ENCODE measurements at places on chromosomes 5 and 9. TPM values are rescaled to one million over a fixed set of nuclear protein-coding genes. Genes with fewer than 3 reads are reported as not detected.
A peak's percentile ranks its signal among the peaks of the same experiment; 100 is the strongest.

Gene TNFAIP8
- 37.6 TPM for total RNA-seq

Gene PCA3
- not detected for total RNA-seq

Gene PCDHA9
- total RNA-seq: 2.5 TPM

Gene THOC3
- total RNA-seq: 74.5 TPM

Gene WDR31
- 1.4 TPM for total RNA-seq

DNA sequence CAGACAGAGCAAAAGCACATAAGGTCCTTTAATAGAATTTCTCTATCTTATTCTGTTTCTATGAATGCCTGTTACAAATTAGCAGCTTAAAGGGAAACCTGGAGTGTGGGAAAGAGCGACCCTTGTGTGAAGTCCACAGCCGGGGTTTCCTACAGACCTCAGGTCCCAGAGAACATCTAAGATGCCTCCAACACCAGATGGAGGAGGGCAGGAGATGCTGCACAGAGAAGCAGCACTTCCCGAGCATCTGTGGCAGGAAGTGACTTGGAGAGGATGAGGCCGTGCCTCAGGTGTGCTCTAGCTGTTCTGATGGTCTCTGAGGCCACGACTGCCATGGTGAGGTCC lies 26.8 kb downstream of the IRF1 start:
- peaks cover 36% of the 10 kb centered on the region for H3K4me1 ChIP-seq
- DNase-seq: no peak
- H3K27ac ChIP-seq: no peak overlapping the region

- no peaks in the 10 kb centered on the region for H3K27me3 ChIP-seq
- H3K27ac ChIP-seq: no peak overlapping the region
- H3K36me3 ChIP-seq: no peaks in the 10 kb centered on the region
- H3K4me3 ChIP-seq: no peak overlapping the region
These were observed 234.1 kb downstream of the AP3B1 start for GRCh38 chr5:78060421-78060820.

- H3K4me1 ChIP-seq: peaks cover 33% of the 10 kb centered on the region
- H3K27me3 ChIP-seq: no peaks in the 10 kb centered on the region
- DNase-seq: no peak
- H3K4me3 ChIP-seq: no peak overlapping the region
- H3K27ac ChIP-seq: peak overlapping the region; percentile 86
These were observed 6.9 kb downstream of the LPCAT1 start for GRCh38 chr5:1516615-1517601.

DNA sequence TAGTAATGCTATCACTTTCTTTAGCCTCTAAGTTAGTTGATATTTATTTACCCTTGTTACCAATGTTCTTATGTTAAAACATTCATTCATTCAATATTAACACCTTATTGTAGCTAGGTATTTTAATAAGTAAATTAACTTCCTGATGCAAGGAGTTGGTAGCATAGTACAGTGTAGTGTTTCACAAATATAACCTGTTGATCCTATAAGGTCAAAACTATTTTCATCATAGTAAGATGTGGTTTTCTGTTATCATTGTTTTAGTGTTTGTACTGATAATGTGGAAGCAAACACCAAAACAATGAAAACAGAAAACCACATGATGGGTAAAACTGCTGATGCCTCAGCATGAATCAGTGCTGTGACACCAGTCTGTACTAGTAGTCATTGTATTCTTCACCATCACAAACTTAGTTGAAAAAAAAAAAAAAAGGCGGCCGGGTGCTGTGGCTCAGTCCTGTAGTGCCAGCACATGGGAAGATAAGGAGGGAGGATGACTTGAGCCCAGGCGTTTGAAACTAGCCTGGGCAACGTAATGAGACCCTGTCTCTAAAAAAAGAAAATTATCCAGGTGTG lies 36.5 kb downstream of the ZCCHC7 start:
- H3K4me3 ChIP-seq: no peak overlapping the region
- H3K27ac ChIP-seq: no peak overlapping the region
- no peak for DNase-seq
- no peaks in the 10 kb centered on the region for H3K36me3 ChIP-seq

- no peaks in the 10 kb centered on the region for H3K27me3 ChIP-seq
- peaks cover 13% of the 10 kb centered on the region for H3K4me1 ChIP-seq
- H3K4me3 ChIP-seq: no peak overlapping the region
- H3K36me3 ChIP-seq: no peaks in the 10 kb centered on the region
- peak overlapping the region; percentile 32 for H3K27ac ChIP-seq
These were observed 344.9 kb upstream of the PIK3R1 start for GRCh38 chr5:67870662-67871061.

GRCh38 chr9:90460220-90460619 lies 182.4 kb downstream of the DIRAS2 start:
- H3K36me3 ChIP-seq: no peaks in the 10 kb centered on the region
- H3K4me3 ChIP-seq: no peak overlapping the region
- peak overlapping the region; percentile 38 for H3K27ac ChIP-seq
- peak; percentile 19 for DNase-seq

GRCh38 chr9:106487266-106487665 lies 375.7 kb upstream of the ZNF462 start:
- no peaks in the 10 kb centered on the region for H3K27me3 ChIP-seq
- DNase-seq: no peak
- H3K4me1 ChIP-seq: no peaks in the 10 kb centered on the region
- no peak overlapping the region for H3K4me3 ChIP-seq
- no peaks in the 10 kb centered on the region for H3K36me3 ChIP-seq

DNA sequence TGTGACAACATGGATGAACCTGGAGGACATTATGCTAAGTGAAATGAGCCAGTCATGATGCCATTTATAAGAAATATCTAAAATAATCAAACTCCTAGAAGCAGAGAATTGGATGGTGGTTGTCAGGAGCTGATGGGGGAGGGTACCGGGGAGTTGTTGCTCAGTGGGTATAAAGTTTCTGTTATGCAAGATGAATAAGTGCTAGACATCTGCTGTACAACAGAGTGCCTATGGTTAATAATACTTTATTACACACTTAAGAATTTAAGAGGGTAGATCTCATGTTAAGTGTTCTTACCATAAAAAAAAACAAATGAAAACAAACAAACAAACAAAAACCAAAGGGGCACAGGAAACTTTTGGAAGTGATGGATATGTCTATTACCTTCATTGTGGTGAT lies 13.0 kb upstream of the CCDC69 start:
- no peaks in the 10 kb centered on the region for H3K36me3 ChIP-seq
- no peak for DNase-seq
- H3K27ac ChIP-seq: no peak overlapping the region
- H3K4me1 ChIP-seq: peaks cover 8% of the 10 kb centered on the region
- H3K4me3 ChIP-seq: no peak overlapping the region

GRCh38 chr9:133304158-133304470 lies 29.1 kb upstream of the ABO start:
- no peaks in the 10 kb centered on the region for H3K27me3 ChIP-seq
- H3K4me3 ChIP-seq: no peak overlapping the region
- no peaks in the 10 kb centered on the region for H3K4me1 ChIP-seq
- H3K27ac ChIP-seq: no peak overlapping the region
- no peak for DNase-seq

DNA sequence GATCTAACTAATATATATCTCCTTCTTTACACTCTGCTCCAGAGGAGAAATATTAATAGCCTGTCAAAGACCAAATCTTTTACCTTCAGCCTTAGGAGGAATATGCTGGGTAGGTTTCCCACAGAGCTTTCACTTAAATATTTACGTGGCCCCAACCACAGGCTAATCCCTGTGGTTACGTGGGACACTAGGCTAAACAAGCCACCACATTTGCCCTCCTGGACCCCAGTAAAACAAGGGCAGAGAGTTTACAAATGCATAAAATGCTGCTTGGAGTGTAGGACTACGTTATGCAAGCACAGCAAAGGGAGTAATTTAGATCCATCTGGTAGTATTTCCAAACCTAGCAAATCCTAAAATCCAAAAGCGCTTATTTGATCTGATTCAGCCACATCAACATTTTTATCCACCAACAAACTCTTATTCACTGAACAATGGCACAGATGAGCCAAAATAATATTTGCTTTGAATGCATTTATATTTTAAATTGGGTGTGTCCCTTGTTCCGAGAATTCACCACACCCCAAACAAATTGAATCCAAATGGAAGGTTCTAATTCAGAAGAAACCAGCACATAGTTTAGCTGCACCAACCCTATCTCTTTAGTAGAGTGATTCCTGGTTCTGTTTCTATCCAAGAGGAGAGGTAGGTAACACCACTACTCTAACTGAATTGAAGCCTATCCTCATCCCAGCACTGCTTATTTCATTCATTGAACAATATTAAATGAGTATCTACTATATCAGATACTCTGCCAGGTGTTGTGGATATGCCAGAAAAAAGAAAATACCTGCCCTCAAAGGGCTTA lies 179.0 kb downstream of the TSSK1B start:
- H3K4me3 ChIP-seq: no peak overlapping the region
- no peaks in the 10 kb centered on the region for H3K36me3 ChIP-seq
- no peaks in the 10 kb centered on the region for H3K4me1 ChIP-seq

- no peak overlapping the region for H3K4me3 ChIP-seq
- H3K27me3 ChIP-seq: no peaks in the 10 kb centered on the region
- H3K27ac ChIP-seq: no peak overlapping the region
These were observed 54.8 kb downstream of the HRH2 start for GRCh38 chr5:175712681-175713085.
